ENCODE measurements at places on chromosomes 5 and 9.

- no peak for DNase-seq
These were observed 24.1 kb downstream of the CMYA5 start for GRCh38 chr5:79713727-79714126.

DNA sequence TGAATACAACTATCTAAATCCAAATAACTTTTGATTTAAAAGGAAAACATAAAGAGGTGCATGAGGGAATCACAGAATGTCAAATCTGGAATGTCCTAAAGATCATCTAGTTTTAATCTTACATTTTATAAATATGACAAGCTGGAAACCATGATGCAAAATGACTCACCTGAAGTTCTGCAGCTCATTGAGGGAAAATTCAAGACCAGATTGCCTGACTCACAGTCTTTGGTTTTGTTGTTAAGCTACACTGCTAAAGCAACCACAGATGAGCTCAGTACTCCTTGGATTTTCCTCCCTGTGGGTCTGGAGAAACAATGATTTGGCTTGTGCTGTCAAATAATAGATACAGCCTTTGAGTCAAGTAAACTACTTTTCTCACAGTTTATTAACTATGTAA, 19.1 kb upstream of the EDIL3 start:
- DNase-seq: no peak

DNA sequence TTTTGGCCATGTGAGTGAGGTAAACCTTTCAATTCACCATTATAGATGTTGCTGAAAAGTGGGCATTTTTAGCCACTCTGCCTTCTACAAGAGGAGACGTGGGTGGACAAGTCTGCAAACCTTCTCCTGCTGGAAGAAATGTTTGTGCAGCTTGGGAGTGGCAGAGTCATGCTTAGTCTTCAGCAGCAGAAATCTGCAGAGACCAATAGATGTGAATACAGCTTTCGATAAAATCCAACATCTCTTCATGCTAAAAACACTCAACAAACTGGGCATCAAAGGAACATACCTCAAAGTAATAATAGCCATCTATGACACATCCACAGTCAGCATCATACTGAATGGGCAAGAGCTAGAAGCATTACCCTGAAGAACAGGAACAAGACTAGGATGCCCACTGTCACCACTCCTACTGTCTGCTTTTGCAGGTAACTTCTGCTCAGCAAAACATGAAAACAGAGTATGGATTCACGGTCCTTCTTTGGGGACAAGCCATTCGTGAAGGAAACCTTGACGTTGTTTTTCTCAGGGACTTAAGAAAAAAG, 91.3 kb downstream of the RALGPS1 start:
- no peak for DNase-seq

DNA sequence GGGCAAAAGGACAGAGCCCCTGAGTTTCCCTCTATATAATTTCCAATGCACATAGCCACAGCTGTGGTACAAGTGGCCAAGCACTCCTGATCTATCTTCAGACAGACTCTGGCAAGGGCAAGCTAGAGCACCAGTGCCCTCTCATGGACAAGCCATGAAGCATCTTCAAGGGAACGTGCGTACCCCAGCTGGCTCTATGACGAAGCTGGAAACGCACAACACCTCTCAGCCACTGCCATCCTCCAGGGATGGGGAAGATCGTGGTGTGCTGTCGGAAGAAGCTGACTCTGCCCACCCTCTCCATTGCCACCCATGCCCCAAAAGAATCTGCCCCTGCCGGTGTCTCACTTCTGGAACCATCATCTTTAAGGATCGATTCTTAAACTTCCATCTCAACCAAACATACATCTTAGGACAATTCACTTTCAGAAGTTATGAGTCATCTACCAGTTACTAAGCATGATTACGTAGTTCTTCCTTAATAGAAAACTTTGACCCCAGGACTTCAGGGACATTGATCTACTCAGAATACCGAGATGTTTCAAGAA, 482.9 kb downstream of the AGTPBP1 start:
- peak; percentile 16 for DNase-seq

- DNase-seq: no peak
These were observed 54.2 kb downstream of the FNBP1 start for GRCh38 chr9:129988607-129989361.

DNA sequence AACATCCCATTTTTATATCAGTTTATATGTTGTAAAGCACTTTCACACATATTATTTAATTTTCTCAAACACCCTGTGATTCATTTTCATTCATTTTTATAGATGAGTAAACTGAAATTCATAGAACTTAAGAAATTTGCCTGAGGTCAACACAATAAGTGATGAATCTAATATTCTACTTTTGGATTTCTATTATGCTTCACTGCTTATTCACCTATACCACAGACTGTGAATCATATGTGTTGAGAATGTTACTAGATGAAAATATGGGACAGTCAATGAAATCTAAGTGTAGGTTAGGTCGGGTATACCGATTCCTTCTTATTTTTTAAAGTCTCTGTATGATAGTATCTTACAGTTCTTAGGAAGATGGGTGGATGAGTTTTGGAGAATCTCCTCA, 24.8 kb downstream of the CDC37L1 start:
- DNase-seq: no peak

DNA sequence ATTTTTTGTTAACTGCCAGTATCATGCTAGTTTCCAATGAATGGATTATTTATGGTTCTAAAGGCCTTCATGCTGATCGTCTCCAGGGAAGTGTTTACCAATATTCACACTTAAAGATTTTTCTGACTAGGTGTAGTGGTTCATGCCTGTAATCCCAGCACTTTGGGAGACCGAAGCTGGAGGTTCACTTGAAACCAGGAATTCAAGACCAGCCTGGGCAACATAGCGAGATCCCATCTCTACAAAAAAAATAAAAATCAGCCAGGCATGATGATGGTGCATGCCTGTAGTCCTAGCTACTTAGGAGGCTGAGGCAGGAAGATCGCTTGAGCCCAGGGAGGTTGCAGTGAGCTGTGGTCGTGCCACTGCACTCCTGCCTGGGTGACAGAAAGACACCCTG, 43.5 kb downstream of the FAM13B start:
- no peak for DNase-seq

DNA sequence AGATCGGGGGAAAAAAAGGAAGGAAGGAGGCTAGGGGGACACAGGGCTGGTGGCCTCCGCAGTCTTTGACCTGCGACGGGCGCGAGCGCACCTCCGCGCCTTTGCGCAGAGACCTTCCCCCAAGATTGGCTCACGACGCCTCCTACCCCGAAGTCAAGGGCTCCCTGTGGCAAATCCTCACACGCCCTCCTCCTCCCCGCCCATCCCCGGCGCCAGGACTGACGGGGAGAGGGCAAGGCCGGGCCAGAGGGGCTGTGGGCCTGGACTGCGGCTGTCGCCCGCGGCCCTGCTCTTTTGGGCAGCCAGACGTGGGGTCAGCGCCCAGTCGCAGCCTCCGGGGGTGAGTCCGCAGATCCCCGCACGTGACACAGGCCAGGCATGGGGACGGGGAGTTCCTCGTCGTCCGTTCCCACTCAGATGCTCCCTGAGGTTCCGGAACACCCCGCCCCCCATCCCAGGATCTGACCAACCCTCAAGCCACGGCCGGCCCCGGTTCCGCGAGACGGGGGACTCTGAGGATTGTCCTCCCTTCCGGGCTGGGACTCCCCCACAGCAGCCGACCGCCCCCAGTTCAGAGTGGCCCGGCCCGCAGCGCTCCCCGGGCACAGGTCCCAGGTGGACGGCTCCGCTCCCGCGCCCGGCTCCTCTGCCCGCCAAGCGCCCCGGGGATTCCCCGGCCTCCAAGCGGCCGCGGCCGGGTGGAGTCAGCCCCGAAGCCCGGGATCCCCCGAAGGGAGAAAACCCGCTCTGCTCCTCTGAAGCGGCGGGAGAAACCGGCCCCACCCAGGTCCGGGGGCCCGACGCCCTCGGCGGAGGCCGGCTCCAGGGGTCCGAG, 543 bp upstream of the ANKRD33B start:
- peak; percentile 63 for DNase-seq

DNA sequence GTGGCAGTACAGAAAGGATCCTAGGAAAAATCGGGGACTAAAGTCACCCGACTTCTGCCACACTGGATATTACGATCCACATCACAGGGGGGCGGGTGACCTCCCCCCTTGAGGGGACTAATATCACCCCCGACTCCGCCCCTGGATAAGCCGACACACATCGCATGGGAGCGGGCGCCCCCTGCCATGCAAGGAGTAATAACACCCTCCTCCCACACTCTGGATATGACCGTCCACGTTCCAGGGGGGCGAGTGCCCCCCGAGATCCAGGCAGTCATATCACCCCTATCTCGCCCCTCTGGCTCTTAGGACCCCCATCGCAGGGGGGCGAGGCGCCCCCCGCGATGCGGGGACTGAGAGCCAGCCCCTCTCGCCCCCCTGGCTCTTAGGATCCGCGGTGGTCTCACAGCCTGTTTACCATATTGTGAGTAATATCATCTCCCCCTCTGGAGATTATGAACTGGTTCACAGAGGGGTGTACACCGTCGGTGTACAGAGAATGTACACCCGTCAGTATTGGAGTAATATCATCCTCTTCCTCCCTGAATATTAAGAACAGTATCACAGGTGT, 423.0 kb downstream of the DIRAS2 start:
- no peak for DNase-seq

- peak; percentile 54 for DNase-seq
These were observed 427 bp downstream of the SERINC5 start for GRCh38 chr5:80255431-80255810.

GRCh38 chr5:148913985-148914431, 87.6 kb downstream of the ADRB2 start:
- DNase-seq: no peak

DNA sequence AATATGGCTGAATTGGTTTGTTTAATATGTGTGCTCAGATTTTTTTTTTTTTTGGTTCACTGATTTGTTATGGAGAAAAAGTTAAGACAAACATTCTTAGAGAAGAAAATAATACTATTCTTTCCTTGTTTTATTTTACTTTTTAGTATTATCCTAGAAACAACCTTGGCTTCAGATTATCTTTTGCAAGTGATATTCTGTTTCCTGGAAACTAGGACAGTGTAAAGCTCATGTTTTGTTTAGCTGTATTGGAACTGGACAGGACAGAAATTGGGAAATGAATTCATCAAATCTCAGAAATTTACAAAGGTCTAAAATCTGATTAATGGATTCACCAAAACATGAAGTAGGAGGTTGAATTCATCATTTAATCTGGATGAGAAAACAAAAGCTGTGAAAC, 130.5 kb downstream of the FBXL7 start:
- DNase-seq: no peak

DNA sequence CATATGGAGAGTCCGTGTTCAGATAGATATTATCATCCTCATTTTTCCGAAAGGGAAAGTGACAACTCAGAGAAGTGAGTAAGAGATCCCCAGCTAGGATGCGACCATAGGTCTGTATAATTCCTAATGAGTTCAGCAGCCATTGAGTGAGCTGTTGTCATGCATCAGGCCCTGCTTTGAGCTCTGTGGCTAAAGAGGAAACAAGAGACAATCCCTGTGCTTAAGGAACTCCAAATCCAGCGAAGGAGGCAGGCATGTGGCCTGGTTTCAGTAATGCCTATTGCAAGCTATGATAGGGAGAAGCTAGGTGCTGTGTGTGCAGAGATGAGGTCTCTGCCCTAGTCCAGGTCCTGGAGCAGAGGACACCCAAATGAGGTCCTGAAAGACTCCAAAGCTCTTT, 192.8 kb downstream of the ACTL7B start:
- DNase-seq: no peak

DNA sequence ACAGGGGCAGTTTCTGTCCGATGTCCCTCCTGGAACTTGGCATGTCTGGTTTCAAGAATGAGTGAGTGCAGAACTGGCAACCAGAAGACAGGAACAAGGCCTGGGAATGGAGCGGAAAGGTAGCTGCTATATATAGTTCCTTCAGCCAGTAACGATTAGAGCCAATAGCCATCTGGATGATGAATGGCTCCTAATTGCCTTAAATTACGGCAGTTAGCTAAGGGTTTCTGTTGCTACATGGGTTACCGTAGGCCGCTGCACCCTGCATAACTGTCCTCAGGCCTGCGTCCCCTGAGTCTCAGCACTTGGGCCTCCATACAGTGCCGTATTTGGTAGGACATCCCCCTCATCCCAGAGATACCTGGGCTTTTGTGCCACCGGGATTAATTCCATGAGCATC, 29.4 kb downstream of the WWC1 start:
- DNase-seq: no peak

GRCh38 chr5:119344231-119344630, 11.6 kb upstream of the TNFAIP8 start:
- no peak for DNase-seq

- no peak for DNase-seq
These were observed 81.6 kb downstream of the RGS7BP start for GRCh38 chr5:64587370-64587769.

DNA sequence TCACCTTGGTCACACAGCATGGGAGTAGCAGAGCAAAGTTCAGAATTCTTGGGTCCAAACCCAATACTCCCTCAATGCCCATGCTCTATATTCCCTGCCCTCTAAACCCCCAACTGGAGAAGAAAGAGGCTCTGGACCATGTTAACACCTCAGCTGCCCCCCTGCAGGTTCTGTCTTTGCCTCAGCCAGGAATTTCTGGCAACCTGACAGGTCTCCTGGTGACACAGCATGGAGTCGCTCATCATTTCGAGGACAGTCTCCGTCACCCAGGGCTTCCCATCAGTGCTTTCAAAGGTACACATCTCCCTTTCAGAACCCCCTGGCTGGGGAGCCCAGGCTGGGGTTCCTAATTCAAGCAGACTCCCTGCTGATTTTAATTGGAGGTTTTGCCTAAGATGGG, 189.5 kb downstream of the BRINP1 start:
- no peak for DNase-seq

- DNase-seq: no peak
These were observed 33.2 kb downstream of the FBXO38 start for GRCh38 chr5:148416921-148417320.

DNA sequence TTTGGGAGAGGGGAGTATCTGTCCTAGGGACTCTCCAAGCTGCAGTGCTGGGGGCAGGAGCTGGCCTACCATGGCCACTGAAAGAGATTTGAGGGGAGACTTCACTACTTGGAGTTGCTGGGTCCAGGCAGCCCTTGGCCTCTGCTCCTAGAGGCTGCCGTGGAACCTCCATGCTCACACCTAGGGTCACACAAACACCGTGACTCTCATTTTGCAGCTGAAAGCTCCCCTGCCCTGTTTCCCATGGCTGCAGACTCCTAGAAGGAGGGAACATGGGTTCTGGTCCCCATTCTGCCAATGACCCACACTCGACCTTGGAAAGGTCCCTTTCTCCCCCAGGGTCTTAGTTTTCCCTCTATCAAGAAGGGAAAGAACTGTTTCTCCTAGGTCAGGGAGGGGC, 147.1 kb upstream of the PPP1R26 start:
- no peak for DNase-seq

GRCh38 chr5:159018855-159019254, 80.9 kb downstream of the EBF1 start:
- no peak for DNase-seq

DNA sequence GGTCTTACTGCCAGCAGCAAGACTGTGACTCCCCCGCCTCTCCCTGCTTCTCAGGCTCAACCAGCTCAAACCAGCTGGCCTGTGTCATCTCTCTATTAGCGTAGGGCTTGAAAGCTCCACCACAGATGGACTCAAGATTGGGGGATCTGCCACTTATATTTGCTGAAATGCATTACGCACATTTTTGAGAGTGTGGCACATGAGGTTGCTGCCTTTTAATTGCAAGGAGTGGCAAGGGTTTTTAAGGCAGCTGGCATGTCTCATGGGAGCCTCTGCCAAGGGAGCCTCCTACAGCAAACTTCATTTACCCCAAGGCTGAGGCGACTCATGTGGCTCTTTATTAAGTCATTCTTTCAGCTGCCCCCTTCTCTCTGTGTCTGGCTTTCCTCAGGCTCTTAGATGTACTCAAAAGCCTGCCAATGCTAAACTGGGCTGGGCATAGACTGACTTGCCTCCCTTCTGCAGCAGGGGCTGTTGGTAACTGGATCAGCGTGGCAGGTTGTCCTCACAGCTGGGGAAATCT, 219.3 kb downstream of the SMARCA2 start:
- DNase-seq: no peak
